ENCODE measurements at places on chromosomes 4 and X.

GRCh38 chr4:22072726-22073125 lies 124.2 kb upstream of the KCNIP4 start:
- no peak for DNase-seq

DNA sequence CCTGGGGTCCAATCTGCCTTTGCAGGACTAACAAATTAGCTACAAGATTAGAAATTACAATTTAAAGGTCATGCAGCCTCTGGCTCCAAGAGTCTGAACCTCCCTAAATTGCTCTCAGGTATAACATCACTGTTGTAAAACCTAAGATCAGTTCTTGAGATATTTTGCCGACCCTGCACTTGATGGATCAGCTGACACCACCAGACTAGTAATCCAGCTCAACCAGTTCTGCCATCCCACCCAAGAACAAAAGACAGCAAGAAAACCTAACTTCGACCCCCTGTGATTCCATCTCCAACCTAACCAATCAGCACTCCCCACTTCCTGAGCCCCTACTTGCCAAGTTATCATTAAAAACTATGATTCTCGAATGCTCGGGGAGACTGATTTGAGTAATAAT lies 323.0 kb upstream of the BOD1L1 start:
- DNase-seq: no peak

DNA sequence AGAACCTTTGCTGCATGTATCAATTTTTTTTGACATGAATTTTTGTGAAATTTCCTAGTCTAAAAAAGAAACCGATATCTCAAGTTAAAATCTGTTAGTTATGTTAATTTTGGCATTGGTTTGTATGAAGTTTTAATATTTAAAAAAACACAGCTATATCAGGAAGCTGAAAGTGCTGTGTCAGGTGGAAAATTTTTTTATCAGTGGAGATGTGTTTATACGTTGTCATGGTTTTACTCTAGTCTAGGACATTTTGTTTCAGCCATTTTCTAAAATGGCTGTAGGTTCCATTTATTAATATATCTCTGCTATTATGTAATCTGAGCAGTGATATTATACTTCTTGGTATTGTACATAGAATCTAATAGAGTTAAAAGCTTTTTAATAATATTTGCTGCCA lies 34.2 kb downstream of the OCRL start:
- no peak for DNase-seq

DNA sequence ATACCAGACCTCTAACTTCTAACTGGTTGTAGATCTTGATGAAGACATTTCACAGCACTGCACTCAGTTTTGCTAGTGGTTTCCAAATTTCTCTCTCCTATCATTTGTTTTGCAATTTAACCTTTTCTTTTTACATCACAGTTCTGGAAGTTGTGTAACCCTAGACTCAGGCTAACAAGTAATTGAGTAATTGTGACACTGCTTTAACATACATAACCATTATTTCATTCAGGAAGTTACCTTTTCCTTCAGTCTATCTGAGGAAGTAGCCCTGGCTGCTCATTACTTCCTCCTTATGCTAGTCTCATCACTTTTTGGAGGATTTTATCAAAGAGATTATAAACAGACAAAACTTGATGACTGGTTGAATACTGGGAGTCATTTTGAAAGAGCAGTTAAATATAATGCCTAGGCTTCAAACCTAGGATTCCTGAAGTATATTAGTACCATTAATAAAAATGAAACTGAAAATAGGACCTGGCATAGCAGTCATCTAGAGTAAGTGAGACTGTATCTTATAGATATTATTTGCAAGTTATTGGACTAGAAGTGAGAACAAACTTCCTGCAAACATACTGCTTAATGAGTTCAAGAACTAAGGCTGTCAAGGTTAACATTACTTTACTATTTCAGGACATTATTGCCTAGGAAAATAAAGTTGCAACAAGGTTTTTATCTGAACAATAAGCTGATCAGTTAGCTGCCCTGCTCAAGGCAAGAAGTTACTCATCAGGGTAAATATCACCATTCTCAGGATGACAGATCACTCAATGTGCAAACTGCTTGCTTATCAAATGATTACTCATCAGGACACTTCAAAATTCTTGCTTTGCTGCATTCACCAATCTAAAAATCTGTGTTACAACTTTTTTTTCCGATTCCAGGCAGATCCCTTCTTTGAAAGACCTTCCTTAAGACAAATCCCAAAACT lies 25.6 kb upstream of the TEX13C start:
- DNase-seq: no peak

- DNase-seq: no peak
Measured at GRCh38 chr4:151114338-151114737, 14.9 kb downstream of the RPS3A start.

DNA sequence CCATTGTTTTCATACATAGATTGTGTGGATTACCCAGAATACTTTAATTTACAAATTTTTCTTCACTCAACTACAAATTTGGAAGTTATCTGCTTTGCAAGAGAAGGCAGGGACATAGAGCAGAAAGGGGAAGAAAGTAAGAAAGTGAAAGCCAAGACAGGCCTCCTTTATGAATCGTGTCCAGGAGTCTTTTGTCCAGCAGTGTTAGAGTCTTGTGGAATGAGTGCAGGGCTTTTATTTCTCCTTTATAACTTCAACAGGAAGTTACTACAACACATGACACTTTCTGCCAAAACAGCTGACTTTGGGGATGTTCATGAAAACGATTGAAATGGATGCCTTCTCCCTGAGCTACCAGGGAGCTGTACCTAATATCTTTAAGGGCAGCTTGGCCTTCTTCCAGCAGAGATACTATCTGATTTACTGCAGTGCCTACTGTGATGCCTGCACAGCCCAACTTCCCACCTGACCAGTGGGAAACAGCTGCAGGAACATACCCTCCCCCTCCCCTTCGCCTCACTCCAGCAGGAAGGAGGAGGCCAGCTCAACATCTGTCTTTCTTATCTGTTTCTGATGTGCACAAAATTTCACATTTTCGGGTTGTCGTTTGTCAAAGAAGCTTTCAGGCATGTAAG lies 557.7 kb upstream of the SLIT2 start:
- no peak for DNase-seq

DNA sequence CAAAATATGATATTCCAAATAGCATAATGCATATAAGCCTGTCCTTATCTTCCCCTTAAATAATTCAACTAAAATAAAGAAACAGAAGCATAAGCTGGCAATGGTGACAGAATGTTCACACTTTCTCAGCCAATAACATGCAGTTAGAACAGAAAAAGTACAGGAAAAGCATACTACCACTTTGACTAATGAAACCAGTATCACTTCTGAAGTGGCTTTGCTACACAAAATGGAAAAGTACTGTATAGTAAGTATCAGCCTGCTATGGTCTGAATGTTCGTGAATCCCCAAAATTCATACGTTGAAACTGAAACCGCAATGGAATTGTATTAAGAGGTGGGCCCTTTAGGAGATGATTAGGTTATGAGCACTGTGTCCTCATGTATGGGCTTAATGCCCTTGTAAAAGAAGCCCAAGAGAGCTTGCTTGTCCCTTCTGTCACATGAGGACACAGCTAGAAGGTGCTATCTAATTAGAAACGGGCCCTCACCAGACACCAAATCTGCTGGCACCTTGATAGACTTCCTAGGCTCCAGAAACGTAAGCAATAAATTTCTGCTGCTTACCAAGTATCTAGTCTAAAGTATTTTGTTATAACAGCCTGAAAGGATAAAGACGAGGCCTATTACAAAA lies 102.6 kb downstream of the PRDM5 start:
- DNase-seq: no peak

DNA sequence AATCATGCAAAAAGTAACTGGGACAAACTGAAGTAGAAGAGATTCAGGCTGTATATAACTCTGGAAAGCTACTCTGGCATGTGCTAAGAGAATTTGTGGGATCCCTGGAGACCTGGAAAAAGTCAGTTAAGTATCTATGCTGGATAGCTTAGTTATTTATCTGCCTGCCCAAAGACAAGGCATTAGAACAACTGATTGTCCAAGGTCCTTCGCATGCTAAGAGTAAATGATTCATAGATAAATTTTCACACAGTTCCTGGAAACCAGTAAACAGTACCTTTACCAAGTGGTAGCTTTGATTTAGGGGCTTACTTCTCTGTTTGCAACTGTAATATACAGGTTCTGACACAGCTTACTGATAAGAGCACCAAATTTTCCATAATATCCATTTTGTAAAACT lies 104.8 kb downstream of the ATP11C start:
- no peak for DNase-seq

DNA sequence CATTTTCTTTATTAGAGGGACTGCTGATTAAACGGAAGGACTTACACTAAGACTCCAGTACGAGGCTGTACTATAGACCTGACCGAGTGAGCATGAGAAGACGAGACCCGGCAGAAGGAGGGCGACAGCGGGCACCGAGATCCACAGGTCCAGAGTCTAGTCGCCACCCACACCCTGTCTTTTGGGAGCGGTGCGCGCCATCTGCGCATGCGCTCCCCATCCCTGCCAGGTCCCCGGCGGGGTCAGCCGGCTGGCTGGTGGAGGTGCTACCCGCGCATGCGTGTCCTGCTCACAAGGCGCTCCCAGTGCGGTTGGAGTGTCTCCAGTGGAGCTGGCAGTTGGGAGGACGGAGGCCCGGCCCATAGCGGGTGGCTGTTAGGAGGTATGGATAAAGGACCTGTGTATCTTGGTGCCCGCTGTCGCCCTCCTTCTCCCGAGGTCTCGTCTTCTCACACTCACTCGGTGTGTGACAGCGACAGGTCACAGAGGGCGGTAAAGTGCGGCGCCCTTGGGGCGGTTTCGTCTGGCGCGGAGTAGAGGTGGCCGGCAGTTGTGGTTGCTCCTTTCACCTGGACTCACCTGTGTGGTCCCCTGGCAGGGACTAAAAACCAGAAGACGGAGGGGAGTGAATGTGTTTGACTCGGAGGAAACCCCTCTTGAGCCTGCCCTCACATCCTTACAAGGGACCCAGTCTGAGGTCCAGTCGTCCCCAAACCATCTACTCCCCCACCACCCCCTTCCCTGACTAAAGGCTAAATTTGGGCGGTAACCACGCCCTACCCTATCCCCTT lies 7.6 kb upstream of the HSD17B10 start:
- no peak for DNase-seq

GRCh38 chrX:112851161-112851779 lies 10.6 kb upstream of the AMOT start:
- DNase-seq: no peak

DNA sequence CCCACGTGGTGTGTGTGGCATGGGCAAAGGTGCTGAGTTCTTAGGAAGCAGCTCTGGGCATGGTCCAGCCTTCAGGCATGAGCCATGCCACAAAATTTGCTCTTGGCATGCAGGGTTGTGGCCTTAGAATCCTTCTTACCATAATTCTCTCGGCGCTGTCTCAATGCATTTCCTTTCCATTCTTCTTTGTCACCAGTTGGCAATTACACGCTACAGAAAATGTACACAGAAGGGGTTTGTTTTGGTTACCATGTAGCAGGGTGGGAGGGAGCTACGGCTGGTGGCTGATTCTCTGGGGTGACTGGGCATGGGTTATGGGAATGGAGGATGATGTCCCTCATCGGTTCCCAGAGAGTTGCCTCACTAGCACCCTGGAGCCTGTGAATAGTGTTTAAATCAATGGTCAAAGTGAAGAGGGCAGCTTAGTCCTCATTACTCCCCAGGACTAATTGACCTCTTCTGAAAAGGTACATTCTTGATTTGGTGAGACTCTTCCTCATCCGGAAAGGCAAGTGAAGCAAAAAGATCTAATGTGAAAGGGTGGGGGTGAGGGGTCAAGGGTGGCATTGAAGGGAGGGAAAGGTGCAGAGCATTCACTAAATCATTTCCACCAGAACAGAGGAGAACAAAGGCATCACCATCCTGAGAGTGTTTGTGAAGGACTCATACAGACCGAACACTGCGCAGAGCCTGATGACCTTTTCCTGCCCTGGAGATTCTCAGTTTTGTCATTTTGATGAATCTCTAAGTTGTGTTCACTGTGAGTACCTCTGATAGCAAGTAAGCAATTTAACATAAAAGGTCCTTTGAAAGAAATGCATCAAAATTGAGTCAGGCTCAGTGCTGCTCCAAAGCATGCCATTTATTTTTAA lies 199.8 kb upstream of the SFRP2 start:
- DNase-seq: no peak

GRCh38 chr4:90001023-90001422 lies 106.4 kb downstream of the MMRN1 start:
- DNase-seq: no peak

DNA sequence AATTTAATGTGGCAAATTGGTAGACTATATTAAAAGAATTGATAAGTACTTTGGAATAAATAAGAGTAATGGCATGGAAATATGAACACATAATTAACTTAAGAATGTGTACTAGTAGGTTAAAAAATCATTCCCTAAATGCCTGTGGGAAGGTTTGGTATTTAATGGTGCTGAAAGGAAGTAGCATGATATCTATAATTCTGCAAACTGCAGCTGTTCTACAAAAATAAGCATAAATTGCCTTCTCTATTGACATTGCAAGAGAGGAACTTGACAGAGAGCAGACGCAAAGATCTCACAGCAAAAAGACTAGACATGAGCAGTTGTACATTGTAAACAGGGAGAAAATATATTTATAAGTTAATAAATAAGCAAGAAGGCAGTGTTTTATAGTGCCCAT lies 752.5 kb upstream of the PCDH10 start:
- no peak for DNase-seq

DNA sequence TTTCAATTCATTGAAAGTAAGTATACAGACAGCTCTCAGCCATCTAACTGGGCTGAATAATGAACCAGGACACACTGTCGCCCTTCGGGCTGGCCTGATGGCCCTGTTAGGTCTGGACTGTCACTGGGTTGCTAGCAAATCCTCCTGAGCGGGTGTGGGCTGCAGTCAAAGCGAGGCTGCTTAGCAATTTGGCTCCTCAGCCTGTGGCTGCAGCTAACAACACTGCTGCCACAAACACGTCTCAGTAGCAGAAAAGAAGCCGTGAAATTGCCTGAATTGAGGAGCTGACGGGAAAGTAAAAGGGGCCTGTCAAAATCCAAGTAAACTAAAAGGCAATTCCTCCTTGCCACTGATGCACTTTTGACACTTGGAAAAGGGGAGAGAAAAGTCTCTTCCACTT lies 72.8 kb downstream of the SMIM20 start:
- DNase-seq: no peak

GRCh38 chrX:149715468-149715867 lies 3.6 kb downstream of the MAGEA11 start:
- DNase-seq: no peak

DNA sequence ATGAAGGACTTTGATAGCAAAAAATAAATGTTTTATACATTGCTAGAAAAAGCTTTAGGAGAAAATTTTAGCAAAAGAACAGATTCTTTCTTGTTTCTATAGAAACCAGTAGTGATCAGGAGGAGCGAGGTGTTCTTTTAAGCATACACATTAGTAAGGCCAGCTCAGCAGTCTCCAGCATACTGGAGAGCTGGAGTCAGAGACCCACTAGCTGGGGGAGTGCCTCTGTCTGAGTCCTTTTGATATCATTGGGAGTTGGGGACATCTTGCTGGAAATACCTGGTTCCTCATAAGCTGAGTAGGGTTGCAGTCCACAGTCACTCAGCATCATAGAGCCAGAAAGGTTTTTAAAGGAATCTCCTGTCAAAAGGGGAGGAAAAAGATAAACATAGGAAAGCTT lies 67.4 kb downstream of the AFF2 start:
- DNase-seq: no peak

DNA sequence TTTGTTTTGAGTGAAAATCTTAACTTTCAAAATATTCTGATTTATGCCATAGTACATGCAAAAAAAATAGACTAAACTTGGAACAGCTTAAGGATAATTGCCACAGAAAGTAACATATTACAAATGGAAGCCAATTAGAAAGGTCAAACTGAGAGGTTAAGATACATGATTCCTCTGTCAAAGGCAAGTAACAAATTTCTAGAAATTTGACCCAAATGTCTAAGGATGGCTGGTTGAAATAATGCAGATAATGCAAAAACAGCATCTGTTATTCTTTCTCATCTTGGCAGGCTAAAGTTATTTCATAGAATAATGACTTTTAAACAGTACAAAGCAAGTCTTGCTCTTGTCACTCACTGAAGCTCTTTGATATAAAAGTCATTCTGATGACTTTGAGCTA lies 10.5 kb downstream of the FGF5 start:
- DNase-seq: no peak

Data from KG1 (cell line).